Occipital lobe (tissue), 3 donors: ENCODE measurements at places on chromosomes 11 and 22. TPM values are rescaled to one million over a fixed set of nuclear protein-coding genes. Genes with fewer than 3 reads are reported as not detected.

The SGSM1 gene
- total RNA-seq: 11.4 TPM

The ANKK1 gene
- total RNA-seq: not detected

The ABCG4 gene
- total RNA-seq: 2.5 TPM

The C11orf97 gene
- not detected for total RNA-seq

The SLC22A12 gene
- total RNA-seq: not detected

The PARVG gene
- 0.47 TPM for total RNA-seq

The ARHGEF17 gene
- total RNA-seq: 19.2 TPM

The CCS gene
- total RNA-seq: 22.0 TPM

The ACRV1 gene
- total RNA-seq: 0.31 TPM

The CABP4 gene
- not detected for total RNA-seq

The OR8A1 gene
- not detected for total RNA-seq

The MLC1 gene
- 32.6 TPM for total RNA-seq

The CKAP5 gene
- 186 TPM for total RNA-seq

The ZNF214 gene
- 17.9 TPM for total RNA-seq

The FAM89B gene
- 22.3 TPM for total RNA-seq

The MS4A1 gene
- not detected for total RNA-seq

The RASSF7 gene
- total RNA-seq: 2.5 TPM

The PDE3B gene
- 31.4 TPM for total RNA-seq

The CCND1 gene
- total RNA-seq: 14.0 TPM

The ZBTB44 gene
- 180 TPM for total RNA-seq

The KCNK7 gene
- 0.31 TPM for total RNA-seq

The XNDC1N gene
- total RNA-seq: 6.2 TPM

The KCTD14 gene
- 0.78 TPM for total RNA-seq
